Uterus (tissue), 4 donors: ENCODE measurements at places on chromosomes 3 and 15. TPM values are rescaled to one million over a fixed set of nuclear protein-coding genes. Genes with fewer than 3 reads are reported as not detected.

The FANCD2OS gene
- total RNA-seq: not detected

The FGF12 gene
- total RNA-seq: 4.4 TPM

The ITPKA gene
- total RNA-seq: 1.3 TPM

The AHSG gene
- not detected for total RNA-seq

GRCh38 chr15:70633103-70633831, 130.1 kb downstream of the UACA start:
- H3K4me1 ChIP-seq: no peaks in the 10 kb centered on the region
- H3K4me3 ChIP-seq: no peak overlapping the region
- DNase-seq: no peak
- no peak overlapping the region for H3K27ac ChIP-seq
- H3K36me3 ChIP-seq: no peaks in the 10 kb centered on the region

DNA sequence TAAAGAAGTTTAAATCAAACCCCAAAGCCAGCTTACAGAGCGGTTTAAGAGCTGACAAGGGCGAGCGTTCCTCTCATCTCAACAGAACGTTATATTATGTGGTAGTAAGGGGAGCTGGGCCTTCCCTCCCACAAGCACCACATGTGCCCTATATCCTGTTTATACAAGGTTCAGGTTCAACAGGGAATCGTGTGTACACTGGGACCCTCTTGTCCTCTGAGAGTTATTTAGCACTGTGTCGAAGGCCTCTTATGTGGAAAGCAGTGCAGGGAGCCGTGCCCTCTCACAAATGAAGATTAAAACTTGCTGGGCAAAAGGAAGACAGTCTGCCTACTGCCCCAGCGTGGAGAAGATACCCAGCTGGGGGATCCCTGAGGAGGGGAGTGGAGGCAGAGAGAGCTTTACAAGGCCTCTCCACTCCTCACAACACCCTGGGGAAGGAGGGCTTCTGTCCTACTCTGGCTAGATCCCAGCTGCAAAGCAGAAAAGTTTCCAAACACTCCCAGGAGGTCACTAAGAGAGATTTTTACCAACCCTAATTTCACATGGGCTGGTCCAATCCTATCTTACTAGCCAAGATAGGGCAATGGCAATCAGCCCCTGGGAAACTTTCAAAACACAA, 2.9 kb downstream of the TLE3 start:
- no peaks in the 10 kb centered on the region for H3K27me3 ChIP-seq
- no peaks in the 10 kb centered on the region for H3K4me1 ChIP-seq
- peak overlapping the region; percentile 68 for H3K4me3 ChIP-seq
- H3K36me3 ChIP-seq: no peaks in the 10 kb centered on the region
- peak overlapping the region; percentile 99 for H3K27ac ChIP-seq

DNA sequence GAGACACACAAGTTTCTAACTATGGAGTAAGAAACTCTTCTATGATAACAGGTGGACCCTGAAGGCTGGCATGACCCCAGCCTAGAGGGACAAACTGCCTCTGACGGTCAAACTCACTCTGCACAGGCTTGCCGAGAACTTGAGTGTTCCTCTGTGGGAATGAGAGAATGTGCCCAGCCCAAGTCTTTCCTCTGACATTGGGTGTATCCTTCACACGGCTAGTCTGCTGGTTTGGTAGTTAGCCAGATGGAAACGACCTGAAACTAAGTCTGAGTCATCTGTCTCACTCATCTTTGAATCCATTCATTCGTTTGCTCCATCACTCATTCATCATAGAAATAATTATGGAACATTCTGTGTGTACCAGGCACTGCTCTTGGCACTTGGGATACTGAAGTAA, 198.4 kb downstream of the ATP10A start:
- no peaks in the 10 kb centered on the region for H3K27me3 ChIP-seq
- H3K36me3 ChIP-seq: no peaks in the 10 kb centered on the region
- no peak overlapping the region for H3K4me3 ChIP-seq
- no peak overlapping the region for H3K27ac ChIP-seq

GRCh38 chr3:153767601-153768560, 353.3 kb upstream of the ARHGEF26 start:
- no peaks in the 10 kb centered on the region for H3K36me3 ChIP-seq
- H3K27ac ChIP-seq: no peak overlapping the region
- H3K27me3 ChIP-seq: no peaks in the 10 kb centered on the region
- H3K4me3 ChIP-seq: no peak overlapping the region

DNA sequence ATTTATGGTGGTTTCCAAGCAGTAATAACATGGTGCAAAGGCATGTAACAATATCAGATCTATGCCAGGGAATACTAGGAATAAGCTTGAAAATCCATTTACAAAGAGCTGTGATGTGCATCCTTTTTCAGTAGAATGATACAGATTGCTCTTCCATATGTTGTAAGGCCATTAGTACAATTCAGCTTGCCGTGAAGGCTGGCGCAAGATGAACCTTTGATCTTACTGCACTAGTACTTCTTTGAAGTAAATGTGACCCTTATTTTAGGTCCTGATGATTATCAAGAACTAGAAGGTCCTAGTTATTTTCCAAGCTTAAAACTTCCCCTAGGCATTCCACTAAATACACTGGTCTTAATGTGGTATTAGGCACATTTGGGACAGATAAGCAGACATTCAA, 210.1 kb upstream of the CD96 start:
- H3K27ac ChIP-seq: no peak overlapping the region
- DNase-seq: no peak
- no peaks in the 10 kb centered on the region for H3K4me1 ChIP-seq
- H3K36me3 ChIP-seq: no peaks in the 10 kb centered on the region
- no peaks in the 10 kb centered on the region for H3K27me3 ChIP-seq

- no peak overlapping the region for H3K27ac ChIP-seq
- no peaks in the 10 kb centered on the region for H3K27me3 ChIP-seq
- DNase-seq: no peak
These were observed 193.4 kb downstream of the SHOX2 start for GRCh38 chr3:157912514-157913451.

DNA sequence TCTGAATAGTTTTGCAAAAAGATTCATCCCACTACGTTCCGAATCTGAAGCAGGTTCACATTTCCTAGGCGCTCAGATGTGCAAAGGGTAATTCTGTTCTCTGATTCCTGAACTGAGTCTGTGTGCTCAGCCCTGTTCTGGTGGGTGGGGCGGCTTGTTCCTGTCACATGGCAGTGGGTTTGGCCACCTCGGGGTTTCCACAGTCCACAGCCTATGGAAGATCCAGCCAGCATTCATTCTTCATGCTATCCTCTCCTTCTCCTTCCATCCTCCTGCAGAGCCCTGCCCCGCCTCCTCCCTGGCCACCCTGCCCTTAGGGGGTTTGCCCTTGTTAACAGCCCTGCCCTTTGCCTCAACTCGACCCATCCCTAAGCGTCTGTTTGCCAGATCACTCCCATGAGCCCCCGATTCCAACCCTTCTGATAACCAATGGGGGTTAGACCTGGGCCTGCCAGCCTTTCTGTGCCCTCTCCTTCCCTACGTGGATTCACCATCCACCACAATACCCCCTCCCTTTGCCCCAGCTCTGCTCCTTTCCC, 31.0 kb downstream of the PRR20G start:
- no peak overlapping the region for H3K27ac ChIP-seq
- no peak overlapping the region for H3K4me3 ChIP-seq
- no peaks in the 10 kb centered on the region for H3K36me3 ChIP-seq
- H3K27me3 ChIP-seq: no peaks in the 10 kb centered on the region
- DNase-seq: no peak

DNA sequence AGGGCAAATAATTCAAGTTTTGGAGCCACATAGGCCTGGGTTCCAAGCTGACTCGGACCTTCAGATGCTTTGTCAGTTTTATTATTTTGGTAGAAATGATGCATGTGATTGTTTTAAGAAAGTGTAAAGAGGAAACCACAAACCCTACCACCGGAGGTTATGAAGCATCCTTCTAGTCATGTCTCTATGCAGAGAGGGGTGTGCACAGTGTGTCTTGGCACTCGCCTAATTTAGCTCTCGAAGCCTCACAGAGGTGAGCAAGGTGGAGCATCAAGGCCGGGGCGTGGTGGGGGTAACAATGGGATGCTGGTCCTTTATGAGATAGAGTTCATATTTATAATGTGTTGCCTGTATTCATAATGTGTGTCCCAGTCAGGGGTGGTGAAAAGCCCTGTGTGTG, 63.7 kb upstream of the SMAD6 start:
- DNase-seq: no peak
- no peaks in the 10 kb centered on the region for H3K4me1 ChIP-seq
- H3K27ac ChIP-seq: no peak overlapping the region
- H3K27me3 ChIP-seq: no peaks in the 10 kb centered on the region

GRCh38 chr15:58524247-58524646, 92.5 kb downstream of the LIPC start:
- no peaks in the 10 kb centered on the region for H3K36me3 ChIP-seq
- no peak for DNase-seq
- H3K27ac ChIP-seq: no peak overlapping the region
- H3K27me3 ChIP-seq: no peaks in the 10 kb centered on the region
- no peaks in the 10 kb centered on the region for H3K4me1 ChIP-seq

GRCh38 chr15:29534378-29534777, 264.8 kb upstream of the NSMCE3 start:
- no peaks in the 10 kb centered on the region for H3K27me3 ChIP-seq
- no peaks in the 10 kb centered on the region for H3K4me1 ChIP-seq
- H3K27ac ChIP-seq: no peak overlapping the region
- no peak for DNase-seq
- H3K4me3 ChIP-seq: no peak overlapping the region
